ENCODE measurements at places on chromosomes 12 and 14.

DNA sequence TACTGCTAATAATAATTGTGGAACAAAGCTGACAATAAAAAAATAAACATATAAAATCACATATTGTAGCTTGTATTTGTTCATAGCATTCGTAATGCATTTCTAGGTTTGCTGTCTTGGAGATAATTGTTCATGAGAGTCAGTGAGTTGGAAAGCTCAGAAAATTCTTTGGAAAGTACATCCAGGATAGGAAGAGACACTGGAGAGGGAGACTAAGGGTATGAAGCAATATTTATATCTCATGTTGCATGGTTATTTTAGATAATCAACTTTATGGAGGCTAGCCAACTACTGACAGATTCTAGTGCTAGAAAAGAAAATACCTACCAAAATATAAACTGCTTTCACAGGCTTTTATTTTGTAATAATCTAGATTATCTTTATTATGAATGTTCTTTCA is 1095.2 kb downstream of the FSCB start:
- no peak for DNase-seq

- no peak for DNase-seq
These were observed 93.2 kb downstream of the EGLN3 start for GRCh38 chr14:33857650-33858049.

GRCh38 chr14:68753690-68754089 is 39.2 kb downstream of the ZFP36L1 start:
- DNase-seq, result no peak

DNA sequence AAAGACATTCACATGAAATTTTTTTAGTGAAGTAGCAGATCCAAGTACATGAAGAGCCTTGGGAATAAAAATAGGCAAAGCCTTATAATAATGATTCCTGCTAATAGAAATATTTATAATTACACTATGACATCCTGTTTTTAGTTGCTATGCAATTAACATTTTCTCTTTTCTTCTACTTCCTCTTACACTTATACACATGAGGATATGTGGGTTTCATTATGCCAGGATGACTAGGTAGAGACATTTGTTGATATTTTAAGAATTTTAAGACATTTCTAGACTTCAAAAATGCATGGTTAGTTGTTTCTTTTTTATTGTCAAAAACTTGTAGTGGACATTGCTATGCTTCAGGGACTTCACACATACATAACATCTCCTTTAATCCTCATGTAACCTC is 326.8 kb downstream of the SYT1 start:
- DNase-seq, result no peak

GRCh38 chr12:76083246-76083903 is 1.1 kb downstream of the NAP1L1 start:
- no peak for DNase-seq

- no peak for DNase-seq
These were observed 100.1 kb downstream of the DYRK2 start for GRCh38 chr12:67748743-67749040.

DNA sequence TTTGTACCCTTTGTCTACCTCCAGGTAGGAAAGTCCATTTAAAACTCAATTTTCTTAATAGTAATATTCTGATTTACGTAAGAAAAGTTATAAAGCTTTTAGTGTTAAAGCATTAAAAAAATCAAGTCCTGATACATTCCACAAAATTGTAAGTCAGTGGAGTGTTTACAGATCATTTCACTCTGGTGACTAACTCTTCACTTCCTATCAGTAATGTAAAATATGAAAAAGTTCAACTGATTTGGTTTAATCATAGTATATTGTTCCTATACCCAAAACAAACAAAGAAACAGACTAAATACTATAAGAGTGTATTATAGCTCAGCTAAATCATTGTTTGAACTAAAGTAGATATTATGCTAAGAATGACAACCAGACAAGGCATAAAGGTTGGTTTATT is 85.9 kb downstream of the VEZT start:
- no peak for DNase-seq

DNA sequence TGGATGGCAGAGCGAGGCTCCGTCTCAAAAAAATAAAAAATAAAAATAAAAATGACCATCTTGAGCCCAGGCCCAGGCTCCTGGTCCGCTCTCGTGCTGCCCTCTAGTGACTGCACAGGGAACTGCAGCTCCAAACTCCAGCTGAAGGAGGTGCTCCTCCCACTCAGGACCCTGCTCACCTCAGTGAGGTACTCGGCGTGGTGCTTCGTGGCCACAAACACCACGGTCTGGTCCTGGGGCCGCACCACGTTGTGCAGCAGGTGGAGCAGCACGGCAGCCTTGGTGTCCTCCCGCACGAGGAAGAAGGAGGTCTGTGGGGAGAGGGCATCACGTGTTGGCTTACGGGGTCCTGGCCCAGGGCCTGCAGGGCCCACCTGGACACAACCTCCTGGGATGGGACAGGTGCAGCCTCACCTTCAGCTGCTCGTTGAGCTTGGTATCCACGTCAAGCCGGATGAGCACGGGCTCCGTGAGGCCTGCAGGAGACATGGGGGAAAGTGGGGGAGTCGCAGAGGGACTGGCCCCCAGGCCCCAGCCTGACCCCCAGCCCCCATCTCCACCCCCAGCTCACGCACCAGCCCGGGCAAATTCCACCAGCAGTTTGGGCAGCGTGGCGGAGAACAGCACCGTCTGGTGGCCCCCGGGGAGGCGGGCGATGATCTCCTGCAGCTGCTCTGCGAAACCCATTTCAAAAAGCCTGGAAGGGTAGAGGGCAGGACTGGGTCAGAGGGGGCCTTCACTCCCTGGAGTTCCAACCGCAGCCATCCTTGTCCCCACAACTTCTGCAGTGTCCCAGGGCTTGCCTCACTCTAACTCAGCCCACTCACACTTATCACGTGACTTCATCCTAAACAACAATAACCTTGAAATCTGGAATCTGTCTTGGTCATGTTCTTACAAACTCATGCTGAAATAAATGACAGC is 10.6 kb downstream of the DDX54 start:
- no peak for DNase-seq

GRCh38 chr12:115407723-115408122 is 723.7 kb upstream of the TBX3 start:
- no peak for DNase-seq

DNA sequence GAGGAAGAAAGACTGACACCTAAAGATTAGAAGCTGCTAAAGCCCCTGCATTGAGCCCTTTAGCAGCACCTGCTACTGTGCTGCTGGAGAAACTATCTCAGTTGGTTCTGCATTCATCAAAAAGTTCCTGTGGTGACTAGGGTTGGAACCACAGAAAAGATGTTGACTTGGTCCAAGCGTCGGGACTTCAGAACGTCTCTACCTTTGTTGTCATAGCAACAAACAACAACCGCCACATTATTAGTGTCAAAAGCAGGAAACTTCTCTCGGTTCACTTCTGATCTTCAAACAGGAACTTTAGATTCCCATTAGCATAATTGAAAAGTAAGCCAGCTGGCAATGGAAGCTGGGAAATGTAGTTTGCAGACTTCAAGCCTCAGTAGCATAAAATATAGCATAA is 368.0 kb downstream of the SEC23A start:
- DNase-seq, result no peak

- DNase-seq, result no peak
These were observed 339.5 kb downstream of the AEBP2 start for GRCh38 chr12:19778797-19779196.

GRCh38 chr14:91963465-91963864 is 16.0 kb upstream of the FBLN5 start:
- no peak for DNase-seq

GRCh38 chr14:63652406-63652805 is 10.7 kb upstream of the WDR89 start:
- no peak for DNase-seq

GRCh38 chr12:15757553-15758255 is 31.5 kb downstream of the EPS8 start:
- no peak for DNase-seq

- DNase-seq, result no peak
These were observed 126.8 kb upstream of the MAX start for GRCh38 chr14:65228956-65229747.

- no peak for DNase-seq
These were observed 174.7 kb downstream of the ESR2 start for GRCh38 chr14:64119500-64119899.

DNA sequence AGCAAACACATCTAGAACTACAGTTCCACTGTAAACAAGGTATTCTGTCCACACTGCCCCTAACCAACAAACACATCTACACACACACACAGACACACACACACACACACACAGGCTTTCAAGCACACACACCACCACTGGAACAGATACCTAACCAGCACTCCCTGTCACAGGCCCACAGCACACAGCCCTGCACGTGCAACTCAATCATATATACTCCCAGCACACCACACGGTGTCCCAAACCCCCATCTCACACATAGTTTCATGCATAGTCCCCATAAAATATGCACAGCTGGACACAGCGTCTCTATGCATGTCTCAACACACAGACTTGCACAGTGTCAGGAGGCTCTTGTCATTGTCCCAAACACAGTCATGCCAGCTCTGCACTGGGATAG is 27.6 kb downstream of the KRT8 start:
- no peak for DNase-seq

DNA sequence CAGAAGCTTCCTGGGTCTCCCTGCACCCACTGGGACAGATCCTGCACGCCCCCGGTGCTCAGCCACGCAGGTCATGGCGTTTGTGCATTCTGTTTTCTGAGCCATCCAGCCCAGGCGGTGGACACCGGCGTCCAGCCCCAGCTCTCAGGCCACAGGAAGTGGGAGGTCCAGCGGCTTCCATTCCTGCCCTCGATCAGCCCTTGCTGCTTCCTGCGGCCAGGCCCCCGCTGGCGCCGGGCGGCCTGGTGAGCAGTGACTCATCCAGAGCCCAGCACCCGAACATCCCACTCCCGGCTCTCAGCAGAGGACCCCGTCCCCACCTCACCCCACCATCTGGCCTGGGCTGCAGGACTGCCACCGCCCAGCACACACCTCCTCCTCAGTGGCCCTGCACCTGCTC is 18.0 kb upstream of the NUDT14 start:
- no peak for DNase-seq

- no peak for DNase-seq
These were observed 178.8 kb upstream of the FRMD6 start for GRCh38 chr14:51472881-51473280.

GRCh38 chr12:70919597-70920035 is 922 bp downstream of the PTPRR start:
- no peak for DNase-seq

- no peak for DNase-seq
These were observed 125.8 kb downstream of the SLC38A4 start for GRCh38 chr12:46699986-46700385.

Data from esophagus squamous epithelium (tissue), 5 donors.